ENCODE measurements at places on chromosomes 4 and X.

DNA sequence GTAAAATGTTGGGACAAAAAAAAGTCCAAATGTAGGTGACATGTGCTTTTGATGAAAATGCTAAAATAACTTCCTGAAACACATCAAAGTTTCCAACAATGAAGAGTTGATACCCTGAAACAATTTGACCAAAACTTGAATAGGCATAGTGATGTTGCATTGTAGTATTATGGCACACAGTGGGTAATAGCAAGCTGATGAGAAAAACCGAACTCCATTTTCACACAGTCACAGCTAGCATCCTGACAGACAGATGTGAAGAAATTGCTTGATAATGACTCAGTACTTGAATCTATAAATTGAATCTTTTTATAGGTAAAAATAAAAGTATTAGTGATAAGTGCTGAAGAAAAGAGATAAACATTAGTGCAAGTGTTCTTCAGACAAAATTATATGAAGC, 122.5 kb downstream of the ELOVL6 start:
- DNase-seq: no peak

- no peak for DNase-seq
These were observed 35.0 kb downstream of the SAT1 start for GRCh38 chrX:23817979-23818336.

GRCh38 chrX:6661736-6662135, 126.8 kb upstream of the VCX3A start:
- DNase-seq: no peak

GRCh38 chr4:88021824-88022223, 14.4 kb downstream of the PKD2 start:
- no peak for DNase-seq

- DNase-seq: peak; percentile 62
These were observed 127.8 kb downstream of the DDX53 start for GRCh38 chrX:23127586-23127985.

DNA sequence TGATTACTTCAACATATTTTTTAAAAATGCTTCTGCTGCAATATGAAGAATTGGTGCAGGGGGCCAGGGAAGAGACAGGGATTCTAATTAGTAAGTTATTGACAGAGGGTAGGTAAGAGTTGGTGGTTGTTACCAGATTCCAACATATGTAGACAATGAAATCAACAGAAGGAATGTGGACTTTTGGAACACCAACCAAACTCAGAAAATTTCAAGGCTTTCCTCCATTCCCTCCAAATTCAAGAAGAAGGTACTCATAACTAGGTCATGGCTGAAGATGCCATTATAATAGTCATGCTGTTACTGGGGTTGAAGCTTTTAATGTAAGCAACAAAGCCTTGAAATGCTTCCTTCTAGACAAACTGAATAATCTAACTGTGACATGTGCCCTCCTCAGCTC, 22.9 kb upstream of the CXCL13 start:
- DNase-seq: no peak

GRCh38 chr4:67554096-67554495, 4.4 kb upstream of the STAP1 start:
- no peak for DNase-seq

DNA sequence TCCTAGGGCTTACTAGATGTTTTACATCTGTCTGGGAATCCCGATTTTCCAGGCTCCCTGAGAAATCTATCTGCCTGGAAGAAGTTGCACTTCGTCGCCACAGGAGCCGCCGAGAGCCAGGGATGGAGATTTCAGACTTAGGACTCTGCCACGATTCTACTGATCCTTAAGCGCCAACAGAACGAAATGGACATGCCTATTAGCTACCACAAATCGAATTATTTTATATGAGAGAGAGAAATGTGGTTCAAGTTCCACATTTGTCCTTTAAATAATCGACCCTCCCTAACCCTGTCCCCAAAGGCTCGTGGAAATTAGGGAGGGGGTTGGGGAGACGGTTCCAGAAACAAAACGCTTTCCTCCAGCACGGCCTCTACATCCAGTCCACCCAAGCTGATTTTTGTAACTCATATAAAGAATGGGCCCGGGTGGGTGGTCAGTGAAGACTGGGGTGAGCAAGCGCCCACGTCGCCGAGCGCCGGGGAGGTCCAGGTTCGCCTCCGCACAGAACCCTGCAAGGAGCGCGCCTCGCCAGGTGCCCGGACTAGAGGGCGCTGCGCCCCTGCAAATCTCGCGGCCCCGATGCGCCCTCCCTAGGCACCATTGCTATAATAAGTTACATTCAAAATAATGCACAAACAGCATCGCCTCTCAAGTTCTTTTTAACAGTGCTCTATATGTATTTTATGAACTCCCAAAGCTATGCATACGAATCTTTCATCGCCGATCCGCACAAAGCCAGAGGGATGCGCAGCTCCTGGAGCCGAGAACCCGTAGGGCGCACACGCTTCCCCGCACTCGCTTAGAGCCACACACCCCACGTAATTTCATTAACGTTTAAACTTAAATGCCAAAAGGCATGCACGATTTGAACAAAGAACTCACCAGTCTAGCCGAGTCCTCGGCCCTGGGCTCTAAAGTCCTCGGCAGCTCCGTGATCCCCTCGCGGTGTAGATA, 2.1 kb upstream of the FAT1 start:
- DNase-seq: no peak

DNA sequence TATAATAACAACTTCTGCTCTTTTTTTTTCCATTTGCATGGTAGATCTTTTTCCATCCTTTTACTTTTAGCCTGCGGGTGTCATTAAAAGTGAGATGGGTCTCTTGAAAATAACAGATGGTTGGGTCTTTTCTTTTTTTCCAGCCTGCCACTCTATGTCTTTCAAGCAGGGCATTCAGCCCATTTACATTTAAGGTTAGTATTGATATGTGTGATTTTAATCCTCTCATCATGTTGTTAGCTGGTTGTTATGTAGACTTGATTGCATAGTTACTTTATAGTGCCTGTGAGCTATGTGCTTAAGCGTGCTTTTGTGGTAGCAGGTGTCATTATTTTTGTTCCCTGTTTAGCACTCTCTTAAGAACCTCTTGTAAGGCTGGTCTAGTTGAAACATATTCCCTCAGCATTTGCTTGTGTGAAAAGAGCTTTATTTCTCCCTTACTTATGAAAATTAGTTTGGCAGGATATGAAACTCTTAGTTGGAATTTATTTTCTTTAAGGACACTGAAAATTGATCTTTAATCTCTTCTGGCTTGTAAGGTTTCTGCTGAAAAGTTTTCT, 326.1 kb downstream of the SH3BGRL start:
- DNase-seq: no peak

- no peak for DNase-seq
These were observed 10.9 kb downstream of the SH3D19 start for GRCh38 chr4:151314479-151314878.

- DNase-seq: no peak
These were observed 22.2 kb upstream of the GCNA start for GRCh38 chrX:71556036-71556435.

DNA sequence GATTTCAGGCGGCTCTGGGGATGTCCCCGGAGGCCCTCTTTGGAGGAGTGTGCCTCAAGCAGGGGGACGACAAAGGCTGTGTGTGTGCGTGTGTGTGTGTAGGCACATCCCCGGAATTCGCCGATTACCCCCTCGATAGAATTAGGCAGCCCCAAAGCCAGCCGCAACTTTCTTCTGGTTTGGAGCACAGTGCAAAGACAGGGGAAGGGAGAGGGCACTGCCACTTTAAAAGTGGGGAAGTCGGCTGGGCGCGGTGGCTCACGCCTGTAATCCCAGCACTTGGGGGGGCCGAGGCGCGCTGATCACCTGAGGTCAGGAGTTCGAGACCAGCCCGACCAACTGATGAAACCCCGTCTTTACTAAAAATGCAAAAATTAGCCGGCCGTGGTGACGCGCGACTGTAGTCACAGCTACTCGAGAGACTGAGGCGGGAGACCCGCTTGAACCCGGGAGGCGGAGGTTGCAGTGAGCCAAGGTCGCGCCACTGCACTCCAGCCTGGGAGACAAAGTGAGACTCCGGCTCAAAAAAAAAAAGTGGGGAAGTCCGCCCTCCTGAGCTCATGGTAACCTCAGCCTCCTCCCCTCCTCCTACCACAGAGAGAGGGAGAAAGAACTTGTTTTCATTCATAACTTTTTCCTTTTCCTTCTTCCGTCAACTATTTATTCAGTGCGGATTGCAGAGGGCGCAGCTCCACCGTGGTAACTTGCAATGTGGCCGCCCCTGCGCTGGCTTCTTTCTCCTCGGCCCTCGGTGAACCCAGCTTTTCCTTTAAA, 2.4 kb downstream of the SPRY1 start:
- DNase-seq: peak; percentile 51

DNA sequence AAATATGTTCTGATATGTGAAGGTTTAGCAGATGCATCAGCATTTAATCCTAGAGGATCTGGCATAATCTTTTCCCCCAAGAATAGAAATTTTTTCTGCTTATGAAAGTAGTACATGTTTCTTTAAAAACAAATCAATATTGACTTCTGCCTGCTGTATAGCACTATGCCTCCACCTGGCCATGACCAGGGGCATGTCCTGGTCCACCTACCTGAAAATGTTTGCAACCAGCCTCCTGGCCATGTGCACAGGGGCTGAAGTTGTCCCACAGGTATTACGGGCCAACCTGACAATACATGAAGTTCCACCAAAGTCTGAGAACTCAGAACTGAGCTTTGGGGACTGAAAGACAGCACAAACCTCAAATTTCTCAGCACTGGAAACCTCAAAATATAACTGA, 10.0 kb downstream of the HPRT1 start:
- DNase-seq: no peak

DNA sequence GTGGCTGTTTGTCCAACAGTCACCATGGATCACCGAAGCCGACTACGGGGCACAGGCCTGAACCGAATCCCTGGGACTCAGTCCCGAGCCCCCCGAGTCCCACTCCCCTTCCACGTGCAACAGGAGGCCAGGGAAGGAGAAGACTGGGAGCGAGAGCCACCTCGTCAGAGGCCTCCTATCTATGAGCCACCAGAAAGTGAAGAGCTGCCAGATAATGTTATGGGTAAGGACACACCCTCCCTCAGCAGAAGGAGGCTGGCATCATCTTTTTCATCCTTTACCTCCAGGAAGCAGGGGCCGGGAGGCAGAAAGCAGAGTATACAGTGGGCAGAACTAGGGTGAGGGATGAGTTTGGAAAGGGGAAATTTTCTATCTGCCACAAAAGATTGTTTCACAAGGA, 2.8 kb upstream of the PRDX4 start:
- DNase-seq: no peak

GRCh38 chr4:93317057-93317456, 511.5 kb upstream of the ATOH1 start:
- DNase-seq: peak; percentile 41

- DNase-seq: no peak
These were observed 29.7 kb downstream of the NEK1 start for GRCh38 chr4:169582706-169583105.

DNA sequence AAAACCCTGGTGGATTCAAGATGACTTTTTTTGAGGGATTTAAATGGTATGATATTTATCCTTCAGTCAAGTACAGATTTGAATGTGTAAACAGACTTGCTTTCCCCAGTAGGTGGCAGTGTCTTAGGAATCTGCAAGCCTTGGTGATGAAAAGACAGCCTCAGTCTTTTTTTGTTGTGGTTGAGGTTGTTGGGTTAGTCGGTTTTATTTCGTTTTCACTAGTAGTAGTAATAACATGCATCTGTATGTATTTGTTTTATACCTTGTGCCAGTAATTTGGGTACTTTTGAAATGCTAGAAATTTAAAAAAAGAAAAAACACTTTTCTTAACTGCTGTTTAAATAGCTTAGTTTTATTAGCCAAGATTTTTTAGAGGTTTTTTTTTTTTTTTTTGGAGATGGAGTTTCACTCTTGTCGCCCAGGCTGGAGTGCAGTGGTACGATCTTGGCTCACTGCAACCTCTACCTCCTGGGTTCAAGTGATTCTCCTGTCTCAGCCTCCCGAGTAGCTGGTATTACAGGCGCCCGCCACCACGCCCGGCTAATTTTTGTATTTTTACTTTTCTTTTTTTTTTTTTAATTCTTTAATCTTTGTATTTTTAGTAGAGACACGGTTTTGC, 39.2 kb downstream of the COPS4 start:
- peak; percentile 65 for DNase-seq

GRCh38 chr4:56940971-56941370, 33.3 kb downstream of the REST start:
- DNase-seq: no peak

- no peak for DNase-seq
These were observed 10.8 kb upstream of the NKAP start for GRCh38 chrX:119954374-119954773.

DNA sequence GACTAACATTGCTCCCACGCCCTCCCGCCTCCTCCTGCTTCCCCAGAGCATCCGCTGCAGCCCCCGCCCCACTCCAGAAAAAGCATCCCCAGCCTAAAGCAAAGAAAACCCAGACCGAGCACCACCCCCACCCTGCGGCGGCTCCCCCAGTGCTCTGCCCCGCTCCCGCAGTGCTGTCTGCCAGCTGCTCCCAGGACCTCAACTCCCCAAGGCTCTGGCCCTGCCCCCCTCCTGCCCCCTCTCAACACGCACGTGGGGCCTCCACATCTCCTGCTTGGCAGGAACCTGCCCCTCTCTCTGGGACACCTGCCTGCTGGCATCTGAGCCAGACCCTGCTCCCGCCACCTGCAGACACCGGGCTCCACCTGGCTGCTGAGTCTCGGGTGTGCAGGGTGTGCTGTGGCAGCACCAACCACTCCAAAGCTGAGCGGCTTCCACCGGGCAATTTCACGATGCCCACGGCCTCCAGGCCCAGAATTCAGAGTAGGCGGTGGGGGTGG, 79.4 kb downstream of the FAM53A start:
- DNase-seq: peak; percentile 75

DNA sequence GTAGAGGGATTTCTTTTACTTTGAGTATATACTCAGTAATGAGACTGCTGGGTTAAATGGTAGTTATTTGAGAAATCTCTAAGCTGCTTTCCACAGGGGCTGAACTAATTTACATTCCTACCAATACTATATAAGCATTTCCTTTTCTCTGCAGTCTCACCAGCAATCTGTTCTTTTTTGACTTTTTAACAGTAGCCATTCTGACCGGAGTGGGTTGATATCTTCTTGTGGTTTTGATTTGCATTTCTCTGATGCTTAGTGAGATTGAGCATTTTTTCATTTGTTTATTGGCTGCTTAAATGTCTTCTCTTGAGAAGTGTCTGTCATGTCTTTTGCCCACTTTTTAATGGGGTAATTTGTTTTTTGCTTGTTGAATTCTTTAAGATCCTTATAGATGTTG, 43.3 kb downstream of the SPCS3 start:
- DNase-seq: no peak

- DNase-seq: no peak
These were observed 63.4 kb upstream of the ENPEP start for GRCh38 chr4:110412354-110413065.

- no peak for DNase-seq
These were observed 247.0 kb downstream of the AFAP1 start for GRCh38 chr4:7692451-7693236.

GRCh38 chrX:133676344-133677122, 261.2 kb upstream of the GPC4 start:
- peak; percentile 23 for DNase-seq

DNA sequence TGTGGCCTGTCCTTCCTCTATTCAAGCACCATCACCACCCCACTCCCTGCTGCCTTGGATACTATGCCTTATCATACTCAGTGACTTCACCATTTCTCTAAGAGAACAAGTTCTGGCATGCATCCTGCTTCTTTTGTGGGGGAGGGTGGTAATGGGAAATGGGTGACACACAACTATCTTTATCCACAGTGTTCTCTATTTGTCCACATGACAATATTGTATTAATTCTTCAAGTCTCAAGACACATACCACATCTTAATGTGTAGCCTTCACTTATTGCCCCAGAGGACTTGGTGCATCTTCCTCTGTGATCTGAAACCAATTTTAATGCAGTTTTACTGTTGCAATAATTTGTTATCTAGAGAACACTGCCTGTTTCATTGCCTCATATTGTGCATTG, 29.3 kb upstream of the UGT2B7 start:
- no peak for DNase-seq

Measured in COR-L47 (cell line).